ENCODE measurements at places on chromosomes 1 and 21. TPM values are rescaled to one million over a fixed set of nuclear protein-coding genes. Genes with fewer than 3 reads are reported as not detected.

DNA sequence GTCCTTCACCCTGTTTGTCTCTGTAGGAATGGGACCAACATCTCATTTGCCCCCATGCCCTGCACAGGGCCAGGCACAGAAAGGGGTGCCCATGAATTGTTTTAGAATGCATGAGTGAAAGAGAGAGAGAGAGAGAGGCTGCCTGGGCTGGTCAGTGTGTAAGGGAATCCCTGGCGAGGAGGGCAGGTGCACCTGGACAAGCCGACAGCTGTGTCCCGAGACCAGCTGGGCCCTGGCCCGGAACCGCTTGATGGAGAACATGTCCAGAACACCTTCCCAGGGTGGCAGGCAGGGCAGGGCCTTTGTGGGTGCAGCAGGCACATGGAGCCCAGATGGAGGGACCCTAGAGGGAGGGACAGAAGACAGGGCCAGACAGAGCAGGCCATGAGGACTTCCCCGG, 22.7 kb downstream of the SPOCD1 start:
- DNase-seq: no peak

DNA sequence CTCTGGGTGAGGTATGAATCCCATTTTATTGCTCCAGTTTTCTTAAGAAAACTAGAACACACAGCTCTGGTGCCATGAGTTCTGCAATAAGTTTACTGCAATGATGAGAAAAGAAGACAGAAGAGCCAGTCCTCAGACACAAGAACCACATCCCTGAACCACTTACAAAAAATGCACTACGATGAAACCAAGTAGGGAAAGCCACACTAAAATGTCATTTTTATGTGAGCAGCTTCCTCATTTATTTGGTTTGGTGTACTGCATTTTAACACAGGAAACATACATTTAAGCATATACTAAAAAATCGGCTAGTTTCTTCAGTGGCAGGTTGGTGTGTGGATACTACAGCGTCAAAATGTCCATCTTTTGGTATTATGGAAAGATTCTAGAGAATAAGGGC, 95.9 kb downstream of the PTPN14 start:
- DNase-seq: no peak

DNA sequence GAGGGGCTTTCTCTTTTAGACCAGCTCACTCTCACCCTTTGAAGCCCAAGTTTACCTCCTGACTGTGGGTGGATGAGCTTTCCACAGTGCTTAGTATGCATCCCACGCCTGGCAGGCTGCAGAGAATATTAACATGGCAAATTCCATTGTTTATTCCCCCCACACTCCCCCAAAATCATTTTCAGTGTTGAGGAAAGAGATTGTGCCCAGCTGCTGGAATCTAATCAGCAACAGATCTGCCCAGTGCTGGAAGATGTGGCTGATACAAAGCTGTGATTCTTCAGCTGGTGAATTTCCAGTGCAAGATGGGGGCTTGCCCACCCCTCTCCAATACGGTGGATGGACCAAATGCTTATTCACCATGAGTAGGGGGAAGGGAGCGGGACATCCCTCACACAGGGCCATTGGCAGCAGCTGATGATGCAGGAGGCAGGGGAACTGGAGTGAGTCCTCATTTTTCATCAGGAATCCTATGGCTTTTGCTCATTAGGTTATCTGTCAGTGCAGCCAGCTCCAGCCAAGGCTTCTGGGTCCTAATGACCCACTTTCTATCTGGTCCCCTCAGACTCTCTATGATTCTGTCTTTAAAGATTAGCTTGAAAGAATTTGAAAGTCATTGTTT, 39.7 kb upstream of the KCNA3 start:
- no peak for DNase-seq

GRCh38 chr1:143720087-143721023, 251.4 kb downstream of the FAM72C start:
- DNase-seq: peak; percentile 11

- no peak for DNase-seq
These were observed 9.8 kb downstream of the UBASH3A start for GRCh38 chr21:42413500-42413899.

DNA sequence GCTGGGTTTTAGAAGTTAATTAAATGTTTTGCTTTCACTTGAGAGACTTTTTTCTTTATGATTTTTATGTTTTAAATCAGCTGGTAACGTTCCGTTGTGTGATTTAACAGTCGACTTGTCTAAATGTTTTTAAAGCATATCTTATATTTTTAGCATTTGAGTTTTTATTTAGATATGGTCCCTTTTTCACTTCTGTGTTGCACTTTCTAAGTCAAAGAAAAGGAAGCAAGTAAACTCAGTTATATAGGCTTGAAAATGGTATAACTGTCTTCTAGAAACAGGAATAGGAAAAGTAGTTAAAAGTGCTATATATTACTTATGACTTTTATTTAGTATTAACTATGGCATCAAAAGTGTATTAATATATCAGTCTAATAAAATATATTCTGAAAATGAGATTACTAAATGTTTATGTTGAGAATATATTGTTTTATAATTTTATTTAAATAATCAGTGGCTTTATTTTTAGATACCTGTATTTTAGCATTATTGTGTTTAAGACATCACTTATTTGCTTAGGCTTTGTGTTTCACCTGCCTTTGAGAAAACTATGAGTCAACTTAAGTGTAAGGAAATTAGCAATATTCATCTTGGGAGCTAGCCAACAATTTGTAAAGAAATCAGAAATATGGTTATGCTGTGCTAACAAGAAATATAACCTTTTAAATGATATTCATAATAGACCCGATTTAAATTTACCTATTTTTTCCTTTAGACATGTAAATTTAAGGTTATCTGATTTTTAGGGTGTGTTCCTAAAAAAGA, 60.5 kb downstream of the RABGAP1L start:
- no peak for DNase-seq

DNA sequence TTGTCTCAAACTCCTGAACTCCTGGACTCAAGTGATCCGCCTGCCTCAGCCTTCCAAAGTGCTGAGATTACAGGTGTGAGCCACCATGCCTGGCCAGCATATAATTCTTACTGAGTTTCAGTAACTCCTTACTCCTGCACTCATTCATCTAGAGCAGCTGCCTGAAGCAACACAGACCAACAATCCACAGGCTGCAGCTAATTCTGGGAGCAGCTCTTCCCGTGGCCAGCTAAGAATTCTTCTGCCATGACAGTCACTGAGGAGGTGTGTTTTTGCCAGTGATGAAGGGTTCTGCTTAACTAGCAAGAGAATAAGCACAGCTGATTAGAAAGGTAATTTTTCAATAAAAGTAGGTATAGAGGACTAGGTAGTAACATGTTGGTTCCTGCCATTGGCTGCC, 5.4 kb downstream of the VTCN1 start:
- peak; percentile 2 for DNase-seq

DNA sequence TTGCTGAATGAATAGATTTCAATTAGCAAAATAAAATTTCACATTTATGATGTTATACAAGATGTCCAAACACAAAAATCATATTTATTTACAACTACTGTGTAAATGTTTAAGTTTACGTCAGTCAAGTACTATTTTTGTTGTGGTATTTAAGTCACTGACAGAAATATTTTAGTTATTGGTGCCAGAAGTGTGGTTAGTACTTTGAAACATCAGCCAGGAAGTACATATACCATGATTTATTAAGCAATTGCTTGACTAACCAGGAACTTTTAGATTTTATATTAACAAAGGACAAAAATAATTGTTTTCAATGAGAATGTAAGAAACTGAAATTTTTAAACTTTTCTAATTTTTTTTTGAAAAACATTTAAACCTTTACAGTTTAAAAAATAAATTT, 2.4 kb upstream of the FCRL4 start:
- no peak for DNase-seq

GRCh38 chr1:221672239-221672645, 69.6 kb downstream of the DUSP10 start:
- DNase-seq: peak; percentile 86

GRCh38 chr1:206445116-206445515, 25.2 kb upstream of the IKBKE start:
- DNase-seq: peak; percentile 71

- no peak for DNase-seq
These were observed 115.2 kb downstream of the DISP1 start for GRCh38 chr1:222930070-222930469.

DNA sequence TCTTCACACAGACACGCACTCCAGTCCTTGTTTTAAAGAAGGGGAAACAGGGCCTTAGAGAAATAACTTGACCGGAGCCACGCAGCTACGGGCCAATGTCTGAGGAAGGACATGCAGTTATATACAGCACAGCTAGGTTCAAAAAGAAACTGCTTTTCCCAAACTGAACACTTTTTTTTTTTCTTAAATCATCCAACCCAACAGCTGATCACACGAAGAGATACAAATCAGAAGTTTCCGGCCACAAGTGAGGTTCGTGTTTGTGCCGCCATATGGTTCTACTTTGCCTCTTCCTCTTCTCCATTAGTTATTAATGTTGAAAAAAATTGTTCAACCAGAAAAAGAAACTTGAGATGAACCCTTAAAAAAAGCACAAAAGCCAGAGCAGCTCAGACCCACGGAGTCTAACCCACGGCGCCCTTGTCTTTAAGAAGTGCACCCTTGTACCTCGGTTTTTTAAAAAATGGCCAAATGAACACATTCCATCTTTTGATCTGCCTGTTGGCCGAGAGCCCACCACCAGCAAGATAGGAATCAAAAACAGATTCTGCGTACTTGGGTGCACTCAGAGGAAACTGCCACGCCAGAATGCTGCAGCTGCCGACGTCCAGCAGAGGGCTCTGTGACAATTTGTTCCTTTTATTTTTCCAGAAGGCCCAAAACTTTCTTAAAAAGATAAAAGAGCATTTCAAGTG, 78.9 kb downstream of the SLC66A1 start:
- peak; percentile 80 for DNase-seq

- DNase-seq: no peak
These were observed 148.7 kb downstream of the FCRL5 start for GRCh38 chr1:157403608-157404007.

DNA sequence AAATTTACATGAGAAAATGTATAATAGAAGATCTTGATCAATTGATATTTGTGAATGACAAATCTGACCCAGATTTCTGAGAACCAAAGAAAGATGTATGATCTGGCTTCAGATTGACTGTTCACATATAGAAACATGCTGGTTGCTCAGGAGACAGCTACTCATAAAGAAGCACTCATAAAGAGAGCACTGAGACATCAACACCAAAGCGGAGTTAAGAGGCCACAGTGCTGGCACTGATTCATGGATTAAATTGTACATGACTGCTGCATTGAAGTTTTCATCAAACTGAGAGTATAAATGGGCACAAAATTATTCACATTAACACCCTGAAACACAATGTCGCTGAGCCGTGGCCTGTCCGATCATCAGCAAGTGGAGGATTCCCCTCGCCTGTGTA, 46.2 kb downstream of the SH3GLB1 start:
- DNase-seq: no peak

GRCh38 chr1:201459775-201460174, 9.2 kb downstream of the PHLDA3 start:
- no peak for DNase-seq

DNA sequence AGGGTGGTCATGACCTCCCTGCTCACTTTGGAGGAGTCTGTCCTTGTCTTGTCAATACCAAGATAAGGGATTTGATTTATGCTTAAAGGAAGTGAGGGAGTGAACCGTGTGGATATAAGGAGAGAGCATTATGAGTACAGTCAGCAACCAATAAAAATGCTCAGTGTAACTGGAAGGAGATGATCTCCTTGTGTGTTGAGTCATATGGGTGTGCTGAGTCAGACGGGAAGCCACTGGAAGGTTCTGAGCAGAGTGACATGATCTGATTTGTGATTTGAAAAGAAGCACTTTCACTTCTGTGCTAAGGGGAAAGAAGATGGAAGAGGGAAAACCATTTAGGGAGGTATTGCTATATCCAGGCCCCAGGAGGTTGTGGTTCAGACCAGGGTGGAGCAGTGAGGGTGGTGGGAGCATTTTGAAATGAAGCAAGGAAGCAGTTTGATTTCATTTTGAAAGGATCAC, 2.5 kb upstream of the BCL10 start:
- DNase-seq: peak; percentile 98

DNA sequence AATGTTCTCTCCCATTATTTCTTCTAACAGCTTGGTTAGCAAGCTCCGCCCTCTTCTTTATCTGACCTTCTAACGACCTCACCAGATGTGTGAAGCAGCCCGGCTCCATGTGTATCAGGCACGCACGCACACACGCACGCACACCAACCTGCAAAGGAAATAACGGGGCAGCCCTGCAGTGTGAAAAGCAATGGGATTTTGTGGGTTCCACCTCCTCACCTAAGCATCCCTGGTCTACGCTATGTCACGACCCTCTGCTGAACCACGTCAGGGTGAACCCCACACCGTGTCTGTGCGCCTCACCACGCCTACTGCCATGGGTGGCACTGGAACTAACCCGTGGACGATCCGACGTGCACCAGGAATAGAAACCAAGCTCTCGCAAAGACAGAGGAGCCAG, 10.4 kb downstream of the SSU72 start:
- no peak for DNase-seq

- no peak for DNase-seq
These were observed 29.6 kb upstream of the ZNF326 start for GRCh38 chr1:89965193-89965768.

DNA sequence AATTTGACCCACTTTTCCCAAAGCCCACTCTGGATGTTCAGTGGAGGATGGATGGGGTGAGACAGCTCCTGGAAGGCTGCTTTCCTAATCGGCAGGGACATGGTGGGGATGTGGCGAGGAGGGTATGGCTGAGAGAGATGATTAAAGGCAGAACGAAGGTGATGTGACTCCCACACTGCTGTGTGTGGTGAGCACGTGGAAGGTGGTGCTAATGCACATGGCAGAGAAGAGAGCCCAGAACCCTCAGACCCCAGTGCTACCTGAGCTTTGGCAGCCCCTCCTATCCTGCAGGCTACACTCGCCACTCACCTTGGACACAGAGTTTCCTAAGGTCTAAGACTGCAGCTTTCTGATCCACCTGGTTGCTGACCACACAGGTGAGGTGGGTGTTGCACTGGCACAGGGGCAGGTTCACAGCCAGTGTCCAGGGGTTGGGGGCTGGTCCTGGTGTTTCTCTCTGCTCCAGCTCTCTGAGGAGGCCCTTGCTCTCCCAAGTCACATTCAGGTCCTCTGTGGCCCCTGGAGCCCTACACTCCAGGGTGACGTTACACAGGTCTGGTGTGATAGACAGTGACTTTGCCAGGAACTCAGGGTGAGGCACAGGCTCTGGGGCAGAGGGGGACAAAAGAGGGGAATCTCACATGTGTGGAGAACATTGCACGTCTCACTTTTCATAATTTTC, 151.4 kb upstream of the ETV3 start:
- no peak for DNase-seq

GRCh38 chr1:36154335-36154734, 1.6 kb upstream of the MAP7D1 start:
- DNase-seq: no peak

Gene LCE1F
- total RNA-seq: not detected

Gene OR2M3
- total RNA-seq: not detected

Gene GALE
- total RNA-seq: 31.7 TPM

Gene LDLRAD2
- not detected for total RNA-seq

Gene FGR
- not detected for total RNA-seq

Gene S1PR1
- total RNA-seq: 12.5 TPM

Gene ENAH
- 86.9 TPM for total RNA-seq

Gene VPS26C
- 30.0 TPM for total RNA-seq

Gene SPAG17
- under 0.01 TPM for total RNA-seq

Gene CHIT1
- not detected for total RNA-seq

Gene OLFML3
- total RNA-seq: 40.9 TPM

Gene PRAMEF10
- not detected for total RNA-seq

Gene INTS7
- total RNA-seq: 20.3 TPM

Gene BNIPL
- under 0.01 TPM for total RNA-seq

Gene LZIC
- total RNA-seq: 19.0 TPM
